ENCODE measurements at places on chromosomes 3 and 15.

GRCh38 chr15:82533801-82534200 is 6.5 kb downstream of the RPS17 start:
- DNase-seq: no peak

GRCh38 chr3:66211779-66212178 is 9.0 kb upstream of the SLC25A26 start:
- no peak for DNase-seq

- DNase-seq: no peak
Observed at GRCh38 chr15:61063875-61064320, 165.2 kb downstream of the RORA start.

DNA sequence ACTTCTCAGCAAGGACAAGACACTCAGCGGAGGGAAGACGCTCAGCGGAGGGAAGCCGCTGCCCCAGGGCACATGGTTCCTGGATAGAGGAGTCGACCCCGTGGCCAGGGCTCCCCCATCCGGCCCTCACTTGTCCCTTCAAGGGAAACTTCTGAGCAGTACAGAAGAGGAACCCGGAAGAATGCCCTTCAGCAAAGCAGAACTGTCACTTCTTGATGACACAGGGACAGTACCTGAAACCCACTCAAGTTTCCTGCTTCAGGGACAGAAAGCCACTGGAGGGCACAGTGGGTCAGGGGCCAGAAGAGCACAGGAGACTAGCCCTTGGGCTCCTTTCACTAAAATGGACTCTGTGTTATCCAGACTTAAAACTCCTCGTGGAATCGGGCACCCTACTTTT is 97.8 kb upstream of the RPL32 start:
- no peak for DNase-seq

GRCh38 chr15:101173233-101174119 is 78.4 kb downstream of the CHSY1 start:
- no peak for DNase-seq

DNA sequence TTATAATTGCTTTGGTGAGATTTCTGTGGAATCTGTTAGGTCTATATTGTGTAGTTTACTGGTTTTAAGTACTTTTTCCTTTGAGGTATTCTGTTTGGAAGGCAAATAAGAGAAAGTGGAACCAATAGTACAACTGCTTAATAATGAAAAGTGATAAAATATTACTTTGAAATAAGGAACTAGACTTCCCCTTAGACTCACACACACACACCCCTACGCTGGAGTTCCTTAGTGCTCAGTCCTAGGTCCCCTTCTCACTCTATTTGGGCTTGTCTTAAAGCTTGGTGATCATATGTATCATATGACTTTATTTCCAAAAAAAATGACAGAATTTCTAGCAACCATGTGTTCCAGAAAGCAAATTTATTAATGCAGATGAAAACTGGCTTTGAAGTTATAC is 494.0 kb upstream of the TGFBR2 start:
- no peak for DNase-seq

DNA sequence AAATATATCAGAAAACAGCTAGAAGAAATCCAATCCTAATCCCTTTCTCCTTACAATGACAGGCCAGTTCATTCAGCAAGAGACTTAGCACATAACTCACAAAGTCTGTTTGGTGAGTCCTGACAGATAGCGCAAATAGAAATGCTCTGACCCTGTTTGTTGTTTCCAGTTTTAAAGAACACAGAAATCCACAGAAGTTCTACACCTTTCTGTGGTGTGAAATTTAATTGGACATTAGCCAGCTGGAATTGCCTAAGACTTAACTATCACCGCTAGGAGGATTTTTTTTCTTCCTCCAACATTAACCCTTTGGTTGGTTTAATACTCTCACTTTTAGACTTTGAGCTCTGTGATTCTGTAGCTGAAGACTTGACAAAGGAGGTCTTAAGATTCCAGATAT is 30.8 kb downstream of the HDC start:
- DNase-seq: no peak

DNA sequence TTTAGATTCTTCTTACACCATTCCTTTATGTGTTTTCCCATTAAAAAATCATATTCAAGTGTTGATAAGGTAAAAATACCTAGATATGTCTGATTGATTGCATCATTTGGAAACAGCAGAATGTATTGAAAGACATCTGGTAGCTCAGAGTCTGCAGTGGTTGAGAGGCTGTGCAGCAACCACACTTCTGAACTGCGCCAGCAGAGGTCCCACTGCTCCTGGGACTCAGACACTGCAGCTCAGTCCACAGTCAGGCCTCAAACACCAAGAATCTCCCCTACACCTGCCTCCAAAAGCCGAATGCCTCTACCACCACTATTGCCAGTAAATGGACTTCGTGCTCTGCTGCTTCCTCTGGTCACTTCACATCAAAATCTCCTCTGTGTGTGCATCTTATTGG is 176.9 kb upstream of the LMCD1 start:
- peak; percentile 39 for DNase-seq

GRCh38 chr15:101489237-101489598 is 289 bp downstream of the PCSK6 start:
- no peak for DNase-seq

GRCh38 chr3:156643729-156644389 is 30.5 kb upstream of the TIPARP start:
- no peak for DNase-seq

DNA sequence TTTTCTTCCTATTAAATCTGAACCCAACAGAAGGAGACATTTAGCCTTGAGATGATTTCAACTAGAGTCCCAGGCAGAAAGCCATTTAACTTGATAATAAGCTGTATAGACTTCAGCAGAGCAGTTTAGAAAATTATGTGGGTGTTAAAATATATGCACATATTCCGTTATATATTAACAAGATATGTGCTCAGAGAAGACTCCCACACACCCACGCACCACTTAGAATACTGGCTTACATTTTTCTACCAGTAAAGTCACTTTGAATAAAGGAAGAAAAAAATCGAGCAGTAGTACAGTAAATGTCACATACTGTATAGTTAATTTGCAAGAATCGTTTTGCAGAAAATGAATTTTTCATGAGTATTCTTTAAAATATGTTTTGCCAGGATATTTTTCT is 599.3 kb downstream of the FGF12 start:
- DNase-seq: no peak

Measured in EL (cell line).